ENCODE measurements at places on chromosomes 11 and 22.

DNA sequence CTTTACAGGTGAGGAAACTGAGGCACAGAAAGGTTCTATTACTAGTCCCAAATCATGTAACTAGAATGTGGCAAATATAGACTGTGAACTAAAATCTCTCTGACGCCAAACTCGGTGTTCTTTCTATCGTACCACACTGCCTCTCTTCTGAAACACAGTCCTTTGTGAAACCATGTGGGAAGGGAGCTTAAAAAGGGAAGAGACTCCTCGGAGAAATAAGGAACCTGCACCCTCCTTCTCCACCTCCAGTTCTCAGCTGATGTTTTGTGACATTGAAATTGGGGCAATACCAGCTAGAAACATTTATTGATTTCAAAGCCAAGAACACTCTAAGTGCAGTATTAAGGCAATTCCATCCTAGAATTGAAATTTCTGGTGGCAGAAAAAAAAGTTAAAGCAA, 76.4 kb upstream of the DRD2 start:
- DNase-seq = no peak

DNA sequence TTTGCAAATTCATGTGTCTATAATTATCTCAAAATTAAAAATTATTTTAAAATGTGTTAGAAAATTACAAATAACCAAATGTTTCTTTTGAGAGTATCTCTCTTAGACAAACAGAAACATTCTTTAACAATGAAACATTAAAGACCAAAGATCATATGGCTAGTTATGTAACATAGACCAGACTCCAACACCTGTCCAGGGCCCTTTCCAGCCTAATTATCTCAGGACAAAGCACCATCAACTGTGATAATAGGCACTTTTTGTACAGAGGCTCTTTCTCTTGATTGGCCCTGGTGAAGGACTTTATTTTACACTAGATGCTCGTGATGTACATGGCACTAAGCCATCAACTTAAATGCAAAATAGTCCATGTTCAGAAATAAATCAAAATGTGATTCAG, 5.0 kb upstream of the PLEKHA7 start:
- DNase-seq = no peak

DNA sequence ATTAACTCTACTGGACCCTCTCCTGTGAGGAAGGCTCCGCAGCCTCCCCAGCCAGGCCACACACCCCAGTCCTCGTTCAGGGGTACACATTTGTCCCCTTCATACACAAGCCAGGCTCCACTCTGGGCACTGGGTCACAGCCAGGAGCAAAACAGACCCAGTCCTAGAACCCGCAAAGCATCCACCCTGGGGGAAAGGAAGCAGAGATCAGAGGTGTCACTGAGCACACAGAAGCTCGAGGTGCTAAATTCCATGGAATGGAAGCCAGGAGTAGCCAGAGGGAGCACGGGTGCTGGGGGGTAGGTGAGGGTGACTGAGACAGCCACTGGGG, 43.6 kb upstream of the TH start:
- DNase-seq = no peak

GRCh38 chr11:73055655-73056354, 86.3 kb downstream of the FCHSD2 start:
- DNase-seq = no peak

GRCh38 chr11:99376463-99376862, 355.7 kb downstream of the CNTN5 start:
- no peak for DNase-seq

GRCh38 chr22:32743046-32743445, 58.5 kb upstream of the TIMP3 start:
- no peak for DNase-seq

GRCh38 chr22:27982630-27983180, 63.6 kb upstream of the PITPNB start:
- no peak for DNase-seq

DNA sequence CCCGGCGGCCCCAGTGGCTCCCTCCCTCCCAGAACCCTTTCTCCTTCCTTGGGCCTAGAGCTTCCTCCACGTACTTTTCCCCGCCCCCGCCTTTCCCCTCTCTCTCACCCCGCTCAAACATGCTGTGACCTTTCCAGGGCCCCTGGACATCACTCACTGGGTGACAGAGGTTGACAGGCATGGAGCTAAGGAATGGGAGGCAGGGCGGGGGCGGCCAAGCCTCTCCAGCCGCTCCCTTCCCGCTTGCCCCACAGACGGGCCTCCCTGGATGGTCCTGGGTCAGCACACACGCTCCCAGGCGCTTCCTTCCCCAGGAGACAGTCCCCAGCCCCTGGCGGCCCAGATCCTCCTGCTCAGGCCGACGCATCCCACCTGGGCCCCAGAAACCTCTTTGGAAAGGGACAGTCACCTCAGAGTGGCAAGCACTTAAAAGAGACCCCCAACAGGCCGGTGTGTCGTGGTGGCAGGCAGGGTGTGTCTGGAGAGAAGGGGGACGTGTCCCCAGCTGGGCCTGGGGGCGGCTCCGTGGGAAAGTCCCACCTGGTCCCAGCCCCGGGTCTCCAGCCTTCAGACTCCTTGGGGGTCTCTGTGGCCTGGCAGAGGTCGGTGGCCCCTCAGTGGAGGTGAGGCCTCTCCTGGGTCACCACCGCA, 8.8 kb downstream of the H19 start:
- no peak for DNase-seq

GRCh38 chr11:30459821-30460220, 126.3 kb downstream of the MPPED2 start:
- no peak for DNase-seq

Data from AG09319 (cell line).